Eye (tissue), 1 donor: ENCODE measurements at places on chromosomes 12 and 14.

- no peak for DNase-seq
Measured at GRCh38 chr14:105733081-105734065, 207.0 kb downstream of the TMEM121 start.

- peak; percentile 94 for DNase-seq
Measured at GRCh38 chr14:69129264-69129880, 23.5 kb downstream of the DCAF5 start.

DNA sequence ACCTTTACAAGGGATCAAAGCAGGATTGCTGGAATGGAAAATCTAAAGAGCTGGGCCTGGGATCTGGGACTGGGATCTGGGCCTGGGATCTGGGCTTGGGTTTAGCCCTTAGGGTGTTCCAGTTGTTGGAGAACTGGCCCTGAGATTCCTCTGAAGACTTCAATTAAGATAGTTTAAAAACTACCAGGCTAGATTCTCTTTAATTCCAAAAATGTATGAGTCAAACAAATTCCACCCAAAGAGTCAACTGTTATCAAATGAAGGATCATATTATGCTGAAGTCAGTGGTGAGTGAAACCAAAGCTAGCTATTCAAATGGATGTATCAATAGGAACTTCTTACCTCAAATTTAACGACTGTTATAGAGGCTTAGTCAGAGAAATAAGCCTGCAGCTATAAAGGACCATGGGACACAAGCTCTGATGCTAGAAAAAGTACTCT lies 40.5 kb downstream of the LIMA1 start:
- no peak for DNase-seq

- DNase-seq, result peak; percentile 45
Measured at GRCh38 chr14:93941293-93941910, 14.3 kb downstream of the FAM181A start.

DNA sequence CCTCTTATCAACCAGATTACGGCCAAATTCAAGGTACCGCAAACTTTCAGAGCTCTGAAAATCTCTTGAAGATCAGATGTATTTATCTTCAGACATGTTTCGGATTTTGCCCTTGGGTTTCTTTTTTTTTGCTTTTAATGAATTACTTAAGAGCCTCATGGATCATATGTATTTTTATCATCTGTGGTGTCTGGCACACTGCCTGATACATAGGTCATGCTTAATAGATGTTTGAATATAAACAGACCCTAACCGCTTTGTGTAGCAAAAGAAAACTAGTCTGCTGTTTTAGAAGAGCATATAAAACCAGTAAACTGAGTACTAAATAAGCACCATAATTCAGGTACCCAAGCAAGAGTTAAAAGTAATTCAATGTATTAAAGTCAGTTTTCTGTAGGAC lies 20.1 kb upstream of the TBK1 start:
- no peak for DNase-seq

- DNase-seq, result no peak
Measured at GRCh38 chr14:104278214-104278534, 139.8 kb downstream of the KIF26A start.

GRCh38 chr14:103022685-103023044 lies 34.7 kb downstream of the CDC42BPB start:
- no peak for DNase-seq

DNA sequence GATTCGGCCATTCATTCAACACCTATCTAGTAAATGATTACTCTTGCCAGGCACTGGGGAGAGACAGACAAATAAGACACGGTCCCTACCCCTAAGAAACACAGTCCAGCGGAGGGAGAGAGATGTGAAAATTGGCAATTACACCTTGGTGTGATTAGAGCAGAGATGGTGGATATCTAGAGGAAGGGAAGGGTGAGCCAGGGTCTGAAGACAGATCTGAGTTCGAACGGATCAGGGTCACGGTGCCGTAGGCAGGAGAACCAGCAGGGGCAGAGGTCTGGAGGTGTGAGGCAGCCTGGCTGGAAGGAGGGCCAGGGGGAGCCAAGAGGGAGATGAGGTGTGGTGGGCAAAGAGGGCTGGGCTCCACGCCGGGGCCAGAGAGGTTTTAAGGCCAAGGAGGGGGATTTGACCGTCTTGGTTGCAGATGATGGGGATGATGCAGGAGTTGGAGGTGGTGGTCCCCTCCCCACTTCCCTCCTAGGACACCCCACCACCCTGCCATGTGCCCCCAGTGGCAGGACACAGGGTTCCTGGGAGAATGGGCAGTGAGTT lies 27.1 kb downstream of the FAM222A start:
- DNase-seq, result no peak

- DNase-seq, result no peak
Measured at GRCh38 chr12:30652034-30652696, 43.5 kb downstream of the IPO8 start.

GRCh38 chr14:55771242-55771981 lies 191.4 kb downstream of the KTN1 start:
- DNase-seq, result no peak

- peak; percentile 63 for DNase-seq
Measured at GRCh38 chr12:14948672-14949071, 10.3 kb upstream of the ERP27 start.

DNA sequence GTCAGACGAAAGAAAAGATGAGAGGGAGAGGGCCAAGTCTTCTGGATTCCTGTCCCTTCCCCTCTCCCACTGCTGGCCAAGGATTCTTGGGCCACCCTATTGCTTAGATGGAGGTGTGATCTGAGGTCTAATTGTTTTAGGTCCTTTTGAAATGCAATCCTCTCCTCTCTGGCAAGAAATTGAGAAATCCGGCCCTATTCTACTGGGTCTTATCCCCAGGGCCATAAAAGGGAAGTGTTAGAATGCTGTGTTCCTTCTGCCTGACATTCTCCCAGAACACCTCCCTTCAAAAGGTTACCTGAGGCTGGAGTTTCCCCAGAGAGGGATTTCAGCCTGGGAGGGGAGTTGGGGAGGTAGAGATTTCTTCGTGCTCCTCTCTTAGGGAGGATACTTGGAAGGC lies 4.4 kb downstream of the WNT5B start:
- no peak for DNase-seq

GRCh38 chr14:26124896-26125438 lies 472.9 kb downstream of the NOVA1 start:
- DNase-seq, result no peak

DNA sequence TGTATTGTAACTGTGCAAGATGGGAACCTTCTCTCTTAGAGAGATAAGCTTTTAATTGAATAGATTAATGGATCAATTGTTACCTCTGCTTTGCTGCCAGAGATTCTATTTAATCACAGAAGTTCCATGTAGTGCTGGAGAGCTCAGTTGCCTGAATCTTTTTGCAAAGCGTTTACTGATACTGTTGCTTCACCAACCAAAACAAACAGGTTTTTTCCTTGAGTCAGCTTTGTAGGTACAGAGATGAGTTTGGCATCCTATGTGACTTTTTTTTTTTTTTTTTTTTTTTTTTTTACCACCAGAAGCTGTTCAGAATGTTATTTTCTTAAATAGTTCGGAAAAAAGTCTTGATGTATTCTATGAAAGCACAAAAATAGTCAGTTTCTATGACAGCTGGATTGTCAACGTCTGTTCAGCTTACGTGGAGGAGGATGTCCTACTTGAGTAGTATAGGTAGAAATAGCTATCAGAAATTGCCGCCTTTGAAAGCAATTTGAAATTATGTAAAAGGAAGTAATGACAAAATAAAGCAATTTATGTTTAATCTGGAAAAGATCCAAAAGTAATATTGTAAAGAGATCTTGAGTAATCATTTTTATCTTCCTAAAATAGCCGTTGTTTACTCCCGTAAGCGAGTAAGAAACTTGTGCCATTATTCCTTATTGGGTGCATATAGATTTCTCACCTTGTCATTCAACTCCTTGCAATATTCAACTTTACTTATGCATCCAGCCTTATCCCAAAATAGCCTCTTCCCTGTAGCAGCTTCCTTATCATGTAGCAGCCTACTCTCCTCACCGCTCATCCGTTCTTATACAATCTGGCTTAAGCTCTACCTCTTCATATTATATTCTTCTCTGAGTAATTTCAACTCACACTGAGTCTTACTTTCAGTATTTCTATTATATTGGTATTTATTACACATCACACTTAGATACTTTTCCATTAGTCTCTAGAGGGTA lies 5.2 kb downstream of the LRRK2 start:
- no peak for DNase-seq

DNA sequence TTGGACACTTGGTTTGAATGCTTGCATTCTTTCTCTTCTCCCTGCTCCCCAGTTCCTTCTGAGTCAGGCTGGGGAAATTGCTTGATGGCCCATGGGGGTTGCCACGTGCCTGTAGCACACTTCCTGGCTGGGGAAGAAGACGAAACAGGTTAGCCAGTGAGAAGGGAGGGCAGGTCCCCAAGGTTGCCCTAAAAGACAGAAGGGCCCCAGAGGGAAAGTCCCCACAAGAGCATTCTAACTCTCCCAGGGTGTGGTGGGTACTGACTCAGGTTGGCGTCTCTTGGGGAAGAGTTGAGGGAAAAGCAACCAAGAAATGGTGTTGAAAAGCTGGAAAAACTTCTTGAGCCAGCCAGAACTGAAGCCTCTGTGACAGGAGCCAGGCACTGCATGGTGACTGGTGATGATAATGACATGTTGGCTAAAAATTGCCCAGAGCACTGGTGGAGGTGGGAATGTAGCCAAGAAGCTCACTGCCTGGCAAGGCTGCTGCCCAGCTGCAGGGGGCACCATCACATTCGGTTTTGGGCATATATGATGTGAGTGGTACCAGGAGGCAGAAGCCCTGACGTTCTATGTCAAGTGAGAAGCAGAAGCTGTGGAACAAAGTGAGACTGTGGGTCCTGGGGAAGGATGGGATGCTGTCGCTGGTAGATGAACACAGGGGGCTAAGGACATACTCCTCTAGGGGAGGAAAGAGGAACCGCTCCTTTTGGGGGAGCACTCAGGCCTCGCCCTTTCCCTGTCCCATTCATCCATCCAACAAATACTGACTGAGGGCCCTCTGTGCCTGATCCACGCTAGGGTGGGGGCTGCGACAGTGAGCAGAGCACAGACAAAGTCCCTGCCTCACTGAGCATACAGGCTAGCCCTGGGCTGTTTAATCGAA lies 8.1 kb upstream of the RABGGTA start:
- no peak for DNase-seq

- no peak for DNase-seq
Measured at GRCh38 chr12:15605881-15606590, 183.2 kb downstream of the EPS8 start.

DNA sequence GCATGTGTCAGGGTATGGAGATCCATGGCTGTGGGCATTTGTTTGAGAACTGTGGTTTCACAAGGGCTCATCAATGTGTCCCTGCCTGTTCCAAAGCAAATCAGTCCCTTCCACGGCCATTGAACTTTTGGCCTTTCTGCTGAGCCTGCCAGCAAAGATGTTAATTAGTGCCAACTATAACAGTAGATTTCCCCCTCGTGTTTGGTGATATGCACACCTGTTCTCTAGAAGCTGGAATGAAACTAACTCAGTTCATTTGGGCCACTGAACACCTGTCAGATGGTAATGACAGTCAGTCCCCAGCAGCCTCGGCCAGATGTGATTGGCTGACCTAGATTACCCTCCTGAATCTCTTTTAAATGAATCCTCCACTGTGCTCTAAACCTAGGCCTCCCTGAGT lies 43.2 kb downstream of the IRAK3 start:
- peak; percentile 61 for DNase-seq

- peak; percentile 18 for DNase-seq
Measured at GRCh38 chr14:101755591-101756324, 5.8 kb upstream of the PPP2R5C start.

DNA sequence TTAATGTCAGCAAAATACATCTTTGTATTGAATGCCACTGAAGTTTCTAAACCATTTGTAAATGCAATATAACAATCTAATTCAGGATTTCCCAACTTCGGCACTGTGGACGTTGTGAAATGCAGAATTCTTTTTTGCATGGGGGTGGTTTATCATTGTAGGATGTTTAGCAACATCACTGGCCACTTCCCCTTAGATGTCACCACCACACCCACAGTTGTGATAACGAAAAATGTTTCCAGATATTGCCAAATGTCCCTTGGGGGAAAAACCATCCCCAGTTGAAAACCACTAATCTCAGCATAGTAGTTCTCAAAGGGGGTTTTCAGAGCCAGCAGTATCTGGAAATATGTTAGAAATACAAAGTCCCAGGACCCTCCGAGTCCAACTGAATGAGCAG lies 203.3 kb downstream of the NAV3 start:
- no peak for DNase-seq

GRCh38 chr14:92164958-92165357 lies 43.2 kb downstream of the CPSF2 start:
- no peak for DNase-seq

- no peak for DNase-seq
Measured at GRCh38 chr14:104739546-104740516, 13.1 kb upstream of the SIVA1 start.

- DNase-seq, result no peak
Measured at GRCh38 chr14:55638665-55639064, 58.7 kb downstream of the KTN1 start.

- DNase-seq, result peak; percentile 97
Measured at GRCh38 chr12:109291521-109292341, 17.4 kb downstream of the FOXN4 start.

GRCh38 chr12:26028953-26029735 lies 70.7 kb downstream of the RASSF8 start:
- DNase-seq, result peak; percentile 78

- peak; percentile 33 for DNase-seq
Measured at GRCh38 chr12:41956353-41956752, 188.3 kb downstream of the GXYLT1 start.

- no peak for DNase-seq
Measured at GRCh38 chr12:5267603-5268423, 164.1 kb upstream of the NTF3 start.

DNA sequence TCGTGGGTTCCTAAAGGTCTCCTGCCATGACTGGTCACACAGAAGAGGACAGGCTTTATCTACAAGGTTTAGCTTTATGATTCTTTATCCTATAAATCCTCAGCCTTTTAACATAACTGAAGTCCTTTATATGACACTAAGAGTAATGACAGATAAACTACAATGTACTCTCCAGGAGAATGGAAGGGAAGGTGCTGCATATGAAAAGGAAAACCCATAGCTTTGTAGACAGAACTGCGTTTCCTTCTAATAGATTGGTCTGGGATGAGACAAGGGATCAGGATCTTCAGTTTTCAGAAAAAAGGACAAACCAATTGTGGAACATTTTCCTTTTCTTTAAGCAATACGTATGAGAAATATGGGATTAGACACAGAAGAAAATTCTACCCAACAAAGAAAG lies 201.1 kb upstream of the NPAS3 start:
- no peak for DNase-seq

- peak; percentile 97 for DNase-seq
Measured at GRCh38 chr12:1583421-1584078, 10.8 kb downstream of the FBXL14 start.

DNA sequence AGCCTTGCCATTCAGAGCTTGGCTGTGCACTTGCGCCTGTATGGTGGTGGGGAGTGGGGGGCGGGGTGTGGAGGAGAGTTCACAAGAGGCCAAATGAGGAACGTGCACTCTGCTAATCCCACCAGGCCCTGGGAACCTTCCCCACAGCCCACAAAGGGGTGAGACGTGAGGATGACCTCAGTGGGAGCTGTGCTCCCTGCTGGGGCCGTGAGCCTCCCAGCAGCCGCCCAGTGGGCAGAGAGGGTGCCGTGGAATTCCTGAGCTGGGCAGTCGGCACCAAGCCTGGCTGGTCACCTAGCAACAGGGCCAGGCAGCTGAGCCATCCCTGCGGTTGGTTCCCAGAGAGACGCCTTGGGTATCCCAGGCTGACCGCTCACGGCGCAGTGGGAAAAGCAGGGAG lies 53.7 kb downstream of the CCNK start:
- DNase-seq, result peak; percentile 66
